ENCODE measurements at places on chromosomes 2 and 18.

DNA sequence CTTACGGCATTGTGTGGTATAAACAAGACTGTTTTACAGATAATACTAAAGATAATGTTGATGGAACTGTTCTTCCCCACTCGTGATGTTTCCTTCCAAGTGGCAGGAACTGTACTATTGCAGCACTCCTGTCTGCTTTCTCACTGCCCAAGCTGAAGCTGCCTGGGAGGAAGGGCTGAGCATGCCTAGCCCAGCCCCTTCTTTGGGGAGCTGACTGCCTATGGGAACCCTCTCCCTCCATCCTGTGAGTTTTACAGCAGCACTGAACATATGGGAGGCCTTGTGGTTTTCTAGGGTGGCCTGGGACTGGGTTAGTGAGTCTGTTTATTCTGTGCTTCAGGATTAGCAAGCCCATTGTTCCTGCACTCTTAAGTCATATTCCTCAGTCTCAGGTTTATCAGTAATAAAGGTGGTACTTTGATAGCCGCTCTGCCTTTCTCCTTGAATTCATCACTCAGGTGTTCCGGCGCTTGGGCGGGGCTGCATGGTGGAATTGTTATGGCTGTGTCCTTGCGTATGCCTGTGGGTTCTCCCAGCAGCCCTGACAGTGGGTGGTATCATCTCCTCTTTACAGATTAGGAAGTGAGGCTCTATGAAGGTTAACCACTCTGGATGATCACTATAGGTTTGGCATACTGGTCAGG, 379.7 kb downstream of the PTPRM start:
- DNase-seq, result peak; percentile 42

- no peak for DNase-seq
These were observed 69.6 kb downstream of the THNSL2 start for GRCh38 chr2:88239781-88240180.

GRCh38 chr2:112195167-112195766, 57.1 kb downstream of the FBLN7 start:
- DNase-seq, result no peak

DNA sequence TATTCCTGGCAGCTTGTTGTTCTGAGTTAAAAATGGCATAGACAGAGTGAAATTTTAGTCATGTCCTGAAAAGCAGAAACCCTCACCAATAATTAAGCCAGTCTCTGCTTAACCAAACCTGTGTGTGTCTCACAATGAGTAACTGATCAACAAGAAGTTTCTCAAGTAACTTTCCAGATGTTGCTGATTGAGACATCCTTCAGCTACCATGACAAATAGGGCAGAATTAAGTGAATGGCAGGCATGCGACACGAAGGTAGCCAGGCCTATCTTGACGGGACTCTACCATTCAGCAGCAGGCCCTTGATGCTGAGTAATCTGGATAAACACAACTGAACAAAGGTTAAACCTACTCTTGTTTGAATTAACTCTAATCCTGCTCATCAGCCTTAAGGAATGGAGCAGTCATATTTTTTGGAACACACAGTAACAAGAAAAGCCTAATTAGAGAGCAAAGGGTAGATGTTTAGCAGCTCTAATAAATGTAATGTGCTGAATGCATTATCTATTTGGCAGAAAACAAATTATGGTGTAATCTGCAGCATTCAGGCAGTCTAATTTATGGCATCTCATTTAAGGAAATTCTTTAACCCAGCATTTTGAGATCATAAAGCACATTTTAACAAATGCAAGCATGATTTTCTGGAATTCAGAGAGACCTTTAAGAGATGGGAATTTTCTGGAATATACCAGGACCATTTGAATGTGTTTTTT, 159.5 kb upstream of the EPHA4 start:
- DNase-seq, result peak; percentile 20

DNA sequence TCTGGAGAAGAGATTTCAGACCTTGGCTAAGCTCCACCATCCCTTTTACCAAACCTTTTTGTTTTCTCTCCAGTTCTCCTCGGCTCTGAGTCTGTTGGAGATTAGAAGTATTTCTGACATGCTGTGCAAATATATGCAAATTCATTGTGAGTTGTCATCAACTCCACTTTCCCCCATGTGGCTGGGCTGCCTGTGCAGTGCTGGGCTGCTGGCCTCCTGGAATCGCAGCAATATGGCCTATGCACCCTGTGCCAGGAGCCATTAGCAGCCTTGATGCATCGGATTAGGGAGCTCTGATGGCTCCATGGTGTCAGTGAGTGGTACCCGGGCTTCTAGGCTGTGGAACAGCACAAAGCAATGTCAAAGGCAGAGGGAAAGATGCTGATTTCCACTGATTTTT, 80.0 kb downstream of the GPR39 start:
- DNase-seq, result no peak

DNA sequence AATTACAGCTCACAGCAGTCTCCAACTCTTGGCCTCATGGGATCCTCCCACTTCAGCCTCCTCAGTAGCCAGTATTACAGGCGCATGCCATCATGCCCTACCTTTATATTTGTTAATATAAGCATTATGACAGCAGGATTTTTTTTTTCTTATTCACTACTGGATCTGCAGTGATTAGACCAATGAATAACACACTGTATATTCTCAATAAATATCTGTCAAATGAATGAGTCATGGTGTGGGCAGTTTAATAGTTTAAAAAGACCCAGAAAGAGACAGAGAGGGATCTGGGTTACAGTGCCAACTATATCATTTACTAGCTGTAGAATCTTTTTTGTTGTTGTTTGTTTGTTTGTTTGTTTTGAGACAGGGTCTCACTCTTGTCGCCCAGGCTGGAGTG, 62.4 kb upstream of the LTBP1 start:
- no peak for DNase-seq

DNA sequence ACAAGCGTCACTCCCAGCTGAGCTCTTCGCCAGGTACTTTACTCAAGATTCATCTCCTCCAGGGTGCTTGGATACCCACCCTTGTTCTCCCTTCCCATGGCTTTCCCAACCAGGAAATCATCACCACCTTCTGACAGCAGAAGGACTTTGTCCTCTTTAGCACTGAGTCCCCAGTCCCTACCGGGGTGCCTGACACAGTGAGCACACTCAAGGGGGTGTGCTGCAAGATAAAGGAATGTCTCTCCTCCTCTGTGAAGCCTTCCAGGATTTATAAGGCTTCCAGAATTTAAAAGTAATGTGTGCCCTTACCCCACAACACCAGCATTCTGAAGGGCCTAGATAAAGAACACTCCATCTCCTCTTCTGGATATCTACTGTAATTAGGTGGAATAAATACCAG, 39.6 kb downstream of the ACVR1 start:
- DNase-seq, result no peak

DNA sequence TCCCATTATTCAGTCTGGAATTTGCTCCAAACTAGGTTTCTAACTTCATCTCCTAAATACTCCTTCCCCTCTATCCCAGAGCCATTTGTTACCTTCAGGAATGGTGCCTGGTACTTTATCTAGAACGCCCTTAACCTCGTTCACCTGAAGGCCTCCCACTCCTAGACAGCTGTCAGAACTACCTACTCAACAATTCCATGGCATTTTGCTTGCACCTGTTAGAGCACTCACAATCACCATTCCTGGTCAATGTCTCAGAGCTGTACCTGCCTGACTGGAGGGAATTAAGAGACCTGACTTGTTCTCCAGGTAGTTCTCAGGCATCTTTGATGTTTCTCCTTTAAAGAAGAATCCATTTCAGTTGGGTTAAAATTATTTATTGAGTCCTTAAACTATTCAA, 88.9 kb downstream of the GAREM1 start:
- no peak for DNase-seq

DNA sequence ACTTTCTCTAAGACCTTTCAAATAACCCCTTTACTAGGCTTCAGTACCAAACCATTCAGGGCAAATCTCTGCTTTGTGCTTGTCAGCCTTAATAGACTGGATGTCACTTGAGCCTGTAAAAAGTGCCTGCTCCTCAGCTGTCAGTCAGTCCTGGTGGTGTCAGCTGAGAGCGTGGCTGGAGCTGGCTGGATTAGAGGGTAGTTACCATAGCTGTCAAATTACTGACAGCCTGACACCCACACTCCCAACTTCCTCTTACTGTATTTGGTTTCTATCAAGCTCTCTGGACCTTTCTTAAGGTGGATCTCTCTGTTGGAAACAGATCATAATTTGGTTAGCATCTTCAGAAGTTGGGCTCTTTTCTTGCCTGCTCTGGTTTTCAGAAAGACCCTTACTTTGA, 371.4 kb upstream of the ATP5MC3 start:
- DNase-seq, result no peak

DNA sequence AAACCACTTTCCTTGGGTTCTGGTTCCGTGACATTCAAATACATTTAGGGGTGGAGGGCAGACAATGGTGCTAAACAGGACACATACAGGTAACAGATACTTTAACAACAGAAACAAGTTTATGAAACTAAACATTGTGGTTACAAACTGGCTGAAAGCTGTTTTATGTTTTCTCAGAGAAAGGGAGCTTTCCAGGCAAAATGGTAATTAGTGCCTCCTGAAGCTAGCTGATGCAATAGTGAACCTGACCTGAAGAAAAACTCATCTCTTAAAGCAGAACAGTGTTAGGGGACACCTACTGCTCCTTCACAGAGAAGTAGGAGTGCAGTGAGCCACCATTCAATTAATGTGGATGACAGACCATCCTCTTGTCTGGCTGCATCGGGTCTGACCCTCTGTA, 138.9 kb downstream of the CCDC148 start:
- DNase-seq, result no peak

DNA sequence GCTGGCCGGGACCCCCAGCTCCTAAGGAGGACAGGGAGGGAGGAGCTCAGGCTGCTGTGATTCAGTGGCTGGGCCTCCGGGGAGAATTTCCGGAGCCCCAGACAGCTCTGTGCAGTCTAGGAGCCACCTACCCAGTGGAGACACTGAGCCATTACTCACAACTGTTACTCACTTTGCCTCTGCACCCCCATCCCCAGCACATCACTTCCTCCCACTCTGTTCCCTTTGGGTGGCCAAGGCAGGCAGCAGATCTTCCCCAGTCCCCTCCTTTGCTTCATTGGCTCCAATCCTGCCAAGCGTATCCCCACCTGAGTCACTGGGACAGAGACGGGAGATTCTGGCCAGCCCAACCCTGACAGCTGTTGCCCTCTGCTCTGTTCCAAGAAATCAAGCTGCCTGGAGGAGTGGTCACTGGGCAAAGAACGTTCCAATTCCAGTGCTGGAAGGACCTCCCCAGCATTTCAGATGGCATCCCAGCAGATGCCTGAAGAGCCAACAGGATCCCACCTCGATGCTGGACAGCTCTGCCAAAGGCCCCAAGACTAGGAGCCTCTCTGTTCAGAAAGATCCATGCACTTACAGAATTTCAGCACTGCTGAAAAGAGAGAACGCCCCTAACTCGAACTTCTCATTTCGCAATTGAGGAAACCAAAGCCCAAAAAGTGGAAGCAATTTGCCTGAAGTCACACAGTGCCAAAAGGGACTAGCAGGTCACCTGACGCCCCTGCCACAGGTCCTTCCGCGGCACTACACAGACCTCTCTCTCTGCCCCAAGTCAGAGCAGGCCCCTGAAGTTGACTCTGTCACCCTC, 68.3 kb downstream of the TNS1 start:
- DNase-seq, result no peak

GRCh38 chr18:23908827-23909226, 105.7 kb upstream of the TTC39C start:
- DNase-seq, result no peak

DNA sequence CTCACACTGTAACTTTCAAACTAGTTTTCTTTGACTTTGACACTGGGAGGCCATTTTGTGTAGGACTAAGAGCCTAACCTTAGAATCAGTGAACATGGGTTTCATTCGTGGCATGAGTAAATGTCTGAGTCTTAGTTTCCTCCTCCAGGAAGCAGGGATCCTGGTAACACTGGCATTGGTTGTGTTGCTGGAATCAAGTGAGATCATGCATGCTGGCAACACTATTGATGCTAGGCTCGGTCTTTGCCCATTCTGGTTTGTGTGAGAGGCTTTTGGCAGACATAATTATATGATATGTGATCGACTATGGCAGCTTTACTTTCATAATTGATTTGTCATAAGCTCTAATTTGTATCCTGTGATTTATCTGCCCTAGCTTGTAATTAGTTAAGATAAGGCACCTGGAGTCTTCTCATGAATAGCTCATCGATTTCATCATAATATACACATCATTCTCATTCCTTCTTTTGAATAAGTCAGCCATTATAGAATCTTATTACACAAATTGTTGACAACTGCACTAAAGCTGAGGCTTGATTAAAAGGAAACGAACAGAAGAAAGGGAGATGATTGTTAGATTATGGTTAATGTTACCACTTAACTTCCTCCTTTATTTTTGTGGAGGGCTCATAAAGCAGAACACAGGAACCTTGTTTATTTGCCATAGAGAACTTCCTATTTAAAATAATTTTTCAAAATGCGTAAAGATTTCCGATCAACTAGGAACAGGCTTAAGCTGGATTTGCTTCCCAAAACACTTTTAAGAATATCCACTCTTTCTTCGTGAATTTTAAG, 12.6 kb downstream of the PPP1R1C start:
- DNase-seq, result no peak

- DNase-seq, result no peak
These were observed 88.5 kb upstream of the TACR1 start for GRCh38 chr2:75287624-75288316.

- DNase-seq, result no peak
These were observed 21.0 kb downstream of the HJURP start for GRCh38 chr2:233833345-233833744.

- DNase-seq, result no peak
These were observed 16.7 kb downstream of the CPSF3 start for GRCh38 chr2:9440058-9440727.

DNA sequence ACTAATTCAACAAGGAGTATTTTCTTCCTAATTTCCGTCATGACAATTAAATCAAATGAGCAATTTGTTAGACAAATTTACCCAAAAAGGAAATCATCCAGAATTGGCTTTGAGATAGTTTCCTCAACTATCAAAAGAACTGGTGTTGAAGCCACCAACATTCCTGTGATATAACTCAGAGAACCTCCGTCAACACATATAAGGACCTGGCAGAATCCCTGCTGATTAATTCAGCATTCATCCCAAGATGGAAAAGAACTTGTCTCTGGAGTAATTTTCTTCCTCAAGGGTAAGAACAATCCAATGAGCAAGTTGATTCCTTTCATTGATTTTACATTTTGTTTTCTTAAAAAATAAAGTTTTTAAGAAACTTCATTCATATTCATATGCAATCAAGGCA, 62.0 kb downstream of the MBD2 start:
- no peak for DNase-seq

GRCh38 chr2:200757399-200757798, 54.3 kb upstream of the BZW1 start:
- DNase-seq, result no peak

GRCh38 chr2:37670378-37671008, 949 bp downstream of the CDC42EP3 start:
- no peak for DNase-seq

- no peak for DNase-seq
These were observed 370.8 kb downstream of the LNPK start for GRCh38 chr2:175631245-175631623.

DNA sequence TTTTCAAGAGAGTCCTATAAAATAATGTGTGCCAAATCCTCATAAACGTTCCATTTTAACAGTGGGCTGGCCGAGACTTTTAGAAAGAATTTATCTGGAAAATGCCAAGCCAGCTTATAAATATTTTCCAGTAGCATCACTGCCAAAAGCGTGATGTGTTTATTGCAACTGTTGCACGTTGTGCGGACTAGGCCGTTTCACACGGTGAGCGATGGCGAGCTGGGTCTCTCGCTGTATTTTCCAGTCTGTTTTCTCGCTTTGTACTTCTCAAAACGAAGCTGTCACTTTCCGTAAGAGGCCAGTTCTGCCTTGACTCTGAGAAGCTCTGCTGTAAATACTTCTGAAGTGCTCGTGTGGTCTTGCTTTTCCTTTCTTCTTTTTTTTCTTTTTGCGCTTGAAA, 65.0 kb upstream of the ZNF236 start:
- no peak for DNase-seq

GRCh38 chr18:74242438-74243096, 49.2 kb downstream of the CYB5A start:
- no peak for DNase-seq

All from SHP77 (cell line).